Activated CD8-positive, alpha-beta T cell treated with anti-CD3 and anti-CD28 coated beads for 36 hours (primary cell): ENCODE measurements at places on chromosomes 5 and 9. TPM values are rescaled to one million over a fixed set of nuclear protein-coding genes. Genes with fewer than 3 reads are reported as not detected.

GRCh38 chr9:110714314-110714713 is 45.7 kb downstream of the MUSK start:
- DNase-seq, result no peak
- H3K36me3 ChIP-seq, result no peaks in the 10 kb centered on the region
- peaks cover 2% of the 10 kb centered on the region for H3K27me3 ChIP-seq
- no peaks in the 10 kb centered on the region for H3K4me1 ChIP-seq

- no peak overlapping the region for H3K4me3 ChIP-seq
- peaks cover 72% of the 10 kb centered on the region for H3K4me1 ChIP-seq
- DNase-seq, result no peak
- peaks cover 9% of the 10 kb centered on the region for H3K36me3 ChIP-seq
- H3K27ac ChIP-seq, result peak overlapping the region; percentile 97
- no peaks in the 10 kb centered on the region for H3K27me3 ChIP-seq
Observed at GRCh38 chr5:142976861-142977260, 206.7 kb downstream of the ARHGAP26 start.

- no peak overlapping the region for H3K4me3 ChIP-seq
- H3K36me3 ChIP-seq, result no peaks in the 10 kb centered on the region
- no peak overlapping the region for H3K27ac ChIP-seq
- DNase-seq, result no peak
- no peaks in the 10 kb centered on the region for H3K27me3 ChIP-seq
- H3K4me1 ChIP-seq, result no peaks in the 10 kb centered on the region
Observed at GRCh38 chr9:104866191-104866590, 61.8 kb downstream of the ABCA1 start.

DNA sequence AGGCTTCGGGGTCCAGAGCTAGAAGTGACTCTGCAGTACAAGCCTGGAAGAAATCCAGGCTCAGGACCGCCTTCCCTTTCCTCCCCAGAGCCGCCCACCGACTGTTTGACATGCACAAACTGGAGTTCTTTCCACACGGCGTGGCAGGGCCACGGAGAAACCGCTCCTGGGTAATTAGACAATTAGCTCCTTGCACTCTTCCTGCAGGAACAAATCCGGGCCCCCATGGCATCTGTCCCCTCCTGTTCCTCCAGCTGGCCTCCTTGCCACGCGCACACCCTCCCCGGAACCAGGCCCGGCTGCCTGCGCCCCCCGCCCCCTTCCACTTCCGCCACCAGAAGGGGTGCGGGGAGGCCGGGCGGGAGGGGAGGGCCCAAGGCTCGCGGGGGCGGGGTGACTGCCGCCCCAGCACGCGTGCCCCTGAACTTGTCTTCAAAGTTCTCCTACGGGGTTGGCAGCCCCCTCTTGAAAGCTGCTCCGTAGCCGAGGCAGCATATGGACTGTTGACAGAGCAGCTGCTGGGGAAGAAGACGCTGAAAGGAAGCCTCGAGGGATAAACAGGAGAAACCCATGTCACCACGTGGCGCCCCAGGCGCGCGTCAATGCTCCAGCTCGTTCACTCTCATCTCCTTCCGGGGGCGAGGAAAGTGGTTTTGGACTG is 74.3 kb downstream of the SEC61B start:
- H3K4me3 ChIP-seq, result no peak overlapping the region
- peak; percentile 27 for DNase-seq
- peaks cover 3% of the 10 kb centered on the region for H3K4me1 ChIP-seq
- H3K36me3 ChIP-seq, result no peaks in the 10 kb centered on the region

GRCh38 chr9:127897193-127897692 is 2.2 kb downstream of the ST6GALNAC6 start:
- no peak overlapping the region for H3K27ac ChIP-seq
- peak overlapping the region; percentile 82 for H3K4me3 ChIP-seq
- no peaks in the 10 kb centered on the region for H3K27me3 ChIP-seq

DNA sequence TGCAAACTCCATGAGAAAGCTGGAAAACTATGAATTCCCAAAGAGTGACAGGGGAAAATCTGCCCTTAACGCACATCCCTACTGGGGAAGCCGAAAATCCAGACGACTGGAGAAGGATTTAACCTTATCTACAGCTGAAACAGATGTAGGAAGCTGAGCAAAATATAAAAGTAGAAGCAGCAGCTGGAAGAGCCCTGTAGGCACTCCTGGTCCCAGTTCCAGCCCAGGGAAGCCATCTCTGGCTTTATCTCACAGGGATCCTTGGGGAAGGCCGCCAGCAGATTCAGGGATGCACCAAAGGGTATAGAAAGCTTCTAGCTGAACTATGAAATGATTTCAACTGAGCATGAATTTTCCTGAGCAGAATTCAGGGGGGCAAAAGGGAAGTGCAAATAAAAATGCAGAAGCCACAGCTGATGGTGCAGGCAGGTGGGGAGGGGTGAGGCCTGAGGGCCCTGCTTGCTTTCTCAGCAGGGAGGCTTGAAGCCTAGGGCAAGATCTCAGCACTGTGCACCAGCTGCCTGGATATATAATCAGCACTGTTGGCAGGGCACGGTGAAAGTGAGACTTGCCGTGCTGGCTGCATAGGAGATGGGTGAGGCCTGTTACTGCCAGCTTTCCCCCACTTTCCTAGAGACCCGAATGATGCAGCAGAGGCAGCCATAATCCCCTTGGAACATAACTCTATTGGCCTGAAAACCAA is 2019.5 kb upstream of the NUDT12 start:
- H3K36me3 ChIP-seq, result no peaks in the 10 kb centered on the region
- H3K4me1 ChIP-seq, result no peaks in the 10 kb centered on the region
- H3K27ac ChIP-seq, result no peak overlapping the region
- DNase-seq, result no peak

DNA sequence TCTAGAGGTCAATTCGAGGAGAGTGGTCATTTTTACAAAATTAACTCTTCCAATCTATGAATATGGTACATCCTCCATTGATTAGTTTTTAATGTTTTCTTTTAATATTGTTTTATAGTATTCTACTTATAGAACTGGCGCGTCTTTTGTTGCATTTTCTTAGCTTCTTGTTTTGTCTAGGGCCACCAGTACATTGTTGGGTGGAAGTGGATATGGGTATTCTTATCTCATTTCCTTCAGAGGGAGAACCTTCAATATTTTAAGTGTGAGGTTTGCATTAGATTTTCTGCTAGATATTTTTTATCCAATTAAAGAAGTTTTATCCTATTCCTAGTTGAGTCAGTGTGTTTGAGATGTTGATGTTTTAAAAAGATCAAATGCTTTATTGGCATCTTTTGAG is 69.8 kb downstream of the RPS23 start:
- DNase-seq, result no peak
- no peaks in the 10 kb centered on the region for H3K27me3 ChIP-seq
- H3K4me1 ChIP-seq, result no peaks in the 10 kb centered on the region
- no peak overlapping the region for H3K4me3 ChIP-seq
- no peak overlapping the region for H3K27ac ChIP-seq

GRCh38 chr5:178314061-178314660 is 81.6 kb upstream of the PHYKPL start:
- no peaks in the 10 kb centered on the region for H3K27me3 ChIP-seq
- DNase-seq, result no peak
- no peaks in the 10 kb centered on the region for H3K4me1 ChIP-seq
- H3K36me3 ChIP-seq, result peaks cover 2% of the 10 kb centered on the region
- H3K4me3 ChIP-seq, result no peak overlapping the region

DNA sequence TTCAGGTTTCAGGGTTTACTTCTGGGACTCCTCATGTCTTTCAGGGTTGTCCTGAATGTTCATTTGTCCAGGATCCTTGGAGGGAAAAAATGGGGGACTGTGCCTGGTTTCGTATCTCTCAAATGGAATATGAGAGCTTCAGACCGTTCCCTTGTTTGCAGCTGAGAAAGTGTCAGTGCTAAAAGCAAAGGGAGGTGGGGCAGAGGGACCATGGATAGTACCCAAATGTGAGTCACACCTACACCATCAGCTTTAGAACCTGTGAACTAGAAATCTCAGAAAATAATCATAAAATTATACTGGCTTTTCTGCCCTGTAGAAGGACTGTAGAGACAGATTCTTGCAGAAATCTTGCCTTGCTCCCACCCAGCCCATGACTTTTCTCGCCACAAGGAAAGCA is 84.3 kb upstream of the TAF11L2 start:
- no peak overlapping the region for H3K4me3 ChIP-seq
- H3K27me3 ChIP-seq, result no peaks in the 10 kb centered on the region
- H3K36me3 ChIP-seq, result no peaks in the 10 kb centered on the region
- no peak overlapping the region for H3K27ac ChIP-seq
- no peak for DNase-seq

Gene TXNDC8
- total RNA-seq, result not detected

Gene SPATA31E1
- not detected for total RNA-seq

Gene EPB41L4A
- 0.25 TPM for total RNA-seq

Gene FCN2
- not detected for total RNA-seq

Gene PCDHGA5
- not detected for total RNA-seq
